ENCODE measurements at places on chromosomes 12 and 14. TPM values are rescaled to one million over a fixed set of nuclear protein-coding genes. Genes with fewer than 3 reads are reported as not detected.
A peak's percentile ranks its signal among the peaks of the same experiment; 100 is the strongest.

Gene TAS2R7
- polyA plus RNA-seq: not detected

Gene ACRBP
- polyA plus RNA-seq: 9.2 TPM

Gene TPPP2
- not detected for polyA plus RNA-seq

Gene TMCC3
- polyA plus RNA-seq: 21.7 TPM

Gene KLHL33
- 0.33 TPM for polyA plus RNA-seq

Gene RAB15
- polyA plus RNA-seq: 0.25 TPM

Gene FGF6
- polyA plus RNA-seq: not detected

Gene DEGS2
- polyA plus RNA-seq: 3.1 TPM

GRCh38 chr12:65279369-65280112, 1.1 kb downstream of the MSRB3 start:
- no peak for DNase-seq

DNA sequence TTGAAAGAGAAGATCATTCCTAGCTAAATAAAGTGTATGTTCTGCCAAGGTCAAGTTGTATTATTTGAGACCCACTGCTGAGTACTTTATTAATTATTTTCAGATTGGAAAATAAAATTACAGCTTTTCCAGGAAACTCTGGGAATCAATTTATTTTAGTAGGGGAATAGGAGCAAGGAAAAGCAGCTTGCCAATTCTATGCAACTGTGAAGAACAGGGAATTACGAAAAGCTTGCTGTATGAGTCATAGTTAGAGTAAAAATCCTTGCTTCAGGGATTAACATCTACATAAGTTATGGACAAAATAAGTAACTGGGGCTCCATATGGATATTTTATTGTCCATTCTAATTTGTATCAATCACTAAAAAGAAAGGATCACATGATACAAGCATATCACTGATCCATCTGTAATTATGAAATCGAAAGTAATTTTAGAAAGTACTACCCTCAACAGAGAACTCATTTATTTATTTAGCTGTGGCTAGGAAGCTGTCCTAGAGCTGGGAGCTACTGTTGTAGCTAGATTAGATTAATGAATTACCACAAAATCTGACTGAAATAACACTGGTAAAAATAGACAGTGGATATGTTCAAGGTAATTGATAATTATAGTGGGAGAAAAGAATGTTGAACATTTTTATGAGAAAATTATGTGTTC, 303.5 kb upstream of the NPAS3 start:
- no peak for DNase-seq

GRCh38 chr12:95774311-95775045, 16.1 kb downstream of the NTN4 start:
- DNase-seq: no peak

GRCh38 chr12:94143438-94143837, 4.9 kb upstream of the PLXNC1 start:
- no peak for DNase-seq

GRCh38 chr12:62335796-62336195, 75.6 kb downstream of the USP15 start:
- DNase-seq: no peak

- no peak for DNase-seq
These were observed 46.6 kb upstream of the CDKN3 start for GRCh38 chr14:54350203-54350602.

DNA sequence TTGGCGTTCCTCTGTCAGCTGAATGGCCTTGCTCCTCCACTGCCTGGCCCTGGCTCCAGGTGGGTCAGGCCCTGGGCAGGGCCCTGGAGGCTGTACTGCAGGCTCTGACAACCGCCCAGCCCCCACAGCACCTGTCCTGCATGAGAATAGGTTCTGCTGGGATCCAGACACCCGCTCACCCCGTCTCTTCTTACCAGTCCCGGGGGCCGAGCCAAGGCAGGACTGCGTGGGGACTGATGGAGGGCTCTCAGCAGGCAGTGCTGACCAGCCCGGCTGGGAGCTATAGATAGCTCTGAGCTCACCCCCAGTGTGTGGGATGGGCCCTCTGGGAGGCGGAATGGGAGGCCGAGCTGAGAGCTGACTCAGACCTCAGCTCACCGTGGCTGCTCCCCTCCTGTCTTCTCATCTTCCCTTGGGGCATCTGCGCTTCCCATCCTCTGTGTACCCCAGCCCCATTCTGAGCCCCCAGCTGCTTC, 39.6 kb downstream of the TEAD4 start:
- DNase-seq: no peak

GRCh38 chr14:85731186-85731585, 201.2 kb downstream of the FLRT2 start:
- DNase-seq: no peak

- DNase-seq: no peak
These were observed 10.6 kb upstream of the TNFAIP2 start for GRCh38 chr14:103112400-103113243.

GRCh38 chr12:98123021-98123461, 392.3 kb upstream of the TMPO start:
- no peak for DNase-seq

GRCh38 chr14:58954901-58955861, 233.3 kb upstream of the DAAM1 start:
- DNase-seq: no peak

- no peak for DNase-seq
These were observed 28.6 kb upstream of the ARL1 start for GRCh38 chr12:101436136-101436535.

GRCh38 chr14:34223373-34224148, 238.5 kb downstream of the SPTSSA start:
- DNase-seq: no peak

GRCh38 chr12:88062474-88062873, 33.3 kb upstream of the C12orf50 start:
- no peak for DNase-seq

GRCh38 chr14:100449225-100449987, 126.3 kb downstream of the SLC25A47 start:
- no peak for DNase-seq

DNA sequence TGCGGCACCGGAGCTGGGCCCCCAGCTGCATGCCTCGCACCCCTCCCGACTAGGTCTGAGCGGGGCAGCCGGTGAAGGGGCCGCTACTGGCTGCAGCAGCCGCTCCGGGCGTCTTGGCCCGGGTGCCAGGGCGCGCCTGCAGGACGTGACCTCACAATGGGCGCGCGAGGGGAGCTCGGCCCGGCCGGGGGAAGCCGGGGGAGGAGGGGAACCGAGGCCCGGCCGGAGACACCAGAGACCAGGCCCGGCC, 353 bp downstream of the BAG5 start:
- no peak for DNase-seq

- DNase-seq: no peak
These were observed 145.2 kb upstream of the KRR1 start for GRCh38 chr12:75656648-75657047.

GRCh38 chr14:74240794-74241651, 1.8 kb downstream of the VSX2 start:
- no peak for DNase-seq

DNA sequence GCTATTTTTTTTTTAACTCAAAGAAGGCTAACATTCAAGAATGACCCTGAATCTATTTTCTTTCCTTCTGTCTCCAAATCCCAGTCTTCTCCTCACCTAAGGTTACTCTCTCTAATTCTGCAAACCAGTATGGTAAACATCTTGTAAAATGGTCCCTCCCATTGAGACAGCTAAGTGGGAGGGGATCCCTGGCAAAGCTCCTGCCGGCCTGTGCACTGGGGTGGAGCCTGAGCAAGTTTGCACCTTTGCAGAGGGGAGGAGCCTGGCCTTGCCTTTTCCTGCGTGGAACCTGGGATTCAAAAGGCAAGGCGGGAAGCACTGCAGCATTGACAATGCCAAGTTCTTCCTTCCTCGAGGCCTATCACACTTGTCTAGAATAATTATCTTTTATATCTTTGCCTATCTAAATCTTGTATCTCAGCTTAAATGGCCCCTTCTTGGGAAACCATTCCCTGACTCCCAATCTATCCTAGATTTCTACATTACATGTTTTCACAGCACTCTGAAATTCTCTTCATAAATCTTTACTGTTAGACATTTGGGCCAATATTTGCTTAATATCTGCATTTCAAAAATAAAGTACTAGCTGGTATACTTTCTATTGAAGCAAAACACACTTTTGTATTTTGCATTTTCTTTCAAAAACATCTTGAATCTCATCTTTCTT, 83.0 kb downstream of the EPS8 start:
- no peak for DNase-seq

- DNase-seq: no peak
These were observed 49.6 kb downstream of the FOXN4 start for GRCh38 chr12:109259545-109259895.

DNA sequence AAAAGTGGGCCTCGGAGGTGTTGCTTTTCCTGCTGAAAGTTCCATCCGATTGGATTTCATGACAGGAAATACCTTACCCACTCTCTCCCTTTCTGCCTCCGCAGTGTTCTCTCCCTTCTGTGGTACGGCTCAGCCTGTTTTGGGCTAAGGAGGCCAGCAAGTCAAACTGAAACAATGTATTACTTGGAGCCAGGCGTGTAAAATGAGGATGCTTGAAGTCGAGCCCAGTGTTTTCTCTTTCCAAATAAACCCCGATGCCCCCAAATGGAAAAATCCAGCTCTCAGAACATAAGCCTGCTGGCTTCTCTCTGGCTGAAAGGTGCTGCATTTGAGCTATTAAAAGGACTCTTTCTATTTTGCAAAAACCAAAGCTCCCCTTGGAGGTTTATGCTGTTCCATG, 124.7 kb downstream of the ZNF664 start:
- DNase-seq: no peak

- DNase-seq: no peak
These were observed 237.8 kb upstream of the LRIG3 start for GRCh38 chr12:59158066-59158465.

DNA sequence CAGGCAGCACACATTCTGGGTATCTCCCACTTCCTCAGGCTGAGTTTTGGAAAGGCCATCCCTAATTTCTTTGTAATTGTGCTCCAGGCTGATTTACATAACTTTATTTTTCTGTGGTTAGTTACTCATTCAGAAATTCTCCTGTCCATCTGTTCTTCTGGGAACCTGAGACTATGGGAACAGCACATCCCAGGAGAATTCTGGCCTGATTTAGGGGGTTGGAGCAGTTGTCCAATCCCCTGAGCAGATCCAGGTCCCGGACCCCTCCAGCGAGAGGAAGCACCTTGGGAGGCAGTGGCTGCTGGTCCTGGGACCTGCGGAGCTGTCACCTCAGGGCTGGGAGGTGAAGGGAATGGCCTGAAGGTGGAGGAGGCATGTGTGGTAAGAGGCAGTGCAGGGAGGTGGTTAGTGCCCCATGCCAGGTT, 40.4 kb downstream of the TSPAN9 start:
- DNase-seq: no peak

- DNase-seq: peak; percentile 1
These were observed 62.6 kb downstream of the DCAF5 start for GRCh38 chr14:69090187-69090789.

GRCh38 chr14:92323916-92324818, 1.2 kb downstream of the SLC24A4 start:
- no peak for DNase-seq

- DNase-seq: no peak
These were observed 250.0 kb downstream of the PHLDA1 start for GRCh38 chr12:75781532-75782046.

DNA sequence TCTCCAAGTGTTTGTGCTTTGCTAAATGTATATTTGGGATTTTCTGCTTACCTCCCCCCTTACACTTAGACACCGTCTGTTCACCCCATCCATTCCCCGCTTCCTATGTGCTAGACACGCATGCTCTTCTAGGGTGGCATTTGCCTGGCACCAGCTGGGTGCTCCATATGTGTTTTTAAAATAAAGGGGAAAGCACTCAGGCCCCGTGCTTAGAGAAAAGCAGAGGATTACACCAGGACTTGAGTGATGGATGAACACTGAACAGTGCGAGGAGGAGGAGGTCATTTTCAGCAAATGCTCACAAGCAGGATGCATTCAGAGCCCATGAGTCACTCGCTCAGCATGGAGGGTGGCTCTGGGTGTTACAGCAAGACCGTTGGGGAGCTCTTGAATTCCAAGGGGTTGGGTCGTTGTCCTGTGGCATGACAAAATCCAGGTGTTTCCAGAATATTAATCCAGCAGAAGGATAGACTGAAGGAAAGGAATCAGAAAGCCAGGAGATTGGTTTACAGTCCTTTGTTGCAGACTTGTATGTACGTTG, 2.9 kb upstream of the BDKRB1 start:
- DNase-seq: no peak

DNA sequence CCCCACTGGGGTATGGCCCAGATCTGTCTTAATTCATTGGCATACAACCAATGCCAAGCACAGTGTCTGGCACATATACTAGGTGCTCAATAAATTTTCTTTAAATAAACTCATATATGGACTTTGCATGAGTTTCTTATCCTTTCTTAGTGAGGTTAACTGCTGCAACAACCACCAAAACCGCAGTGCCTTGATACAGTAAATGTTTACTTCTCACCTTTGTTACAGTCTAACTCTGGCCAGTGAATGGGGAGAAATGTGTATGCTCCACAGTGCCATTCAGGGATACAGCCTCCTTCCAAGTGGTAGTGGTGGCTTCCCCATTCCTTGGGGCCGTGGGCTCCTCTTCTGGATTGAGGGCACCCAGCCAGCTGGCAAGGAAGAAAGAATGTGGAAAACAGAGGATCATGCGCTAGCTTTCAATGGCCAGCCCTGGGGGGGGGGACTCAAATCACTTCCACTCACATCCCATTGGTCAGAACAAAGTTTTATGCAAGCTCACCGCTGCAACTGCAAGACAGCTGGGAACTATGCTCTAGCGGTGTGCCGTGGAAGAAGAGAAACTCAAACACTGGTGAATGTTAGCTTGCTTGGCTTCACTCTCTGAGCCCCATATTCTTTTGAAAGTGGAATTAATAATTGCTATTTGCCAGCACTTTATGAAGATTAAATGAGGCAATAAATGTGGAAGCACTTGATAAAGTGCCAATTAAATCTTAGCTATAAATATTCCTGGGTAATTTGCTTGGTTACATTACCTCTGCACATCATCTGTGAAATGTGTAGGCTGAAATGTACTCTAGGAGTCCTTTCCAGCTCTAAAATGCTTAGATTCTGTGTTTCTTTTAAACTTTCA, 51.0 kb upstream of the SOCS2 start:
- no peak for DNase-seq

- DNase-seq: no peak
These were observed 26.6 kb downstream of the NRDE2 start for GRCh38 chr14:90305176-90305601.

DNA sequence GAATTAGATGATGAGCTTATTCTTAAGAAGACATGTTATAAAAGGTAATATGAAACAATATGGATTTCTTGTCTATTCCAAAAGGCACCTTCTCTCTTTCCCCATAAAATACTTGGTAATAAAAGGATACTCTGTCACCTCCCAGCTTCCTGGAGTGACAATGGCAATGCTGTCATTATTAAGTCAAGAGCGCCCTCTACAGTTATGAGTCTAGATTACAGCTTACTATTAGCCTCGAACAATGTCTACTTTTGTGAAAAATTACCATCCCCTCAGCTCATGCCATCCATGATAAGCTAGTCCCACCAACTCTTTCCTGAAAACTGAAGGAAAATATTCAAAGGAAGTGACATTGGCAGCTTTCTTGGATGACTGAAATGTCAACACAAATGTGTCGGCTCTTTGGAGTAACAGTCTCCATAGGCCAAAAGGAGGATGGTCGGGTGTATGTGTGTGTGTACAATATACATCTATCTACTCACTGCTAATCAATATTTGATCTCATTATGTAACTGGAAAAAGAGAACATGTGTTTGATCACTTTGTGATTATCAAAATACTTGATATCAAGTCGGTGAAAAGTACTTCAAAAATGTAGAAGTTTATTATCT, 48.7 kb upstream of the CDKN3 start:
- peak; percentile 15 for DNase-seq
